ENCODE measurements at places on chromosomes 16 and 17. TPM values are rescaled to one million over a fixed set of nuclear protein-coding genes. Genes with fewer than 3 reads are reported as not detected.

TEKT1 gene
- total RNA-seq, result not detected

MKS1 gene
- 13.8 TPM for total RNA-seq

CDK10 gene
- 67.6 TPM for total RNA-seq

RAB26 gene
- 1.6 TPM for total RNA-seq

PDILT gene
- not detected for total RNA-seq

HBA2 gene
- total RNA-seq, result not detected

RCVRN gene
- not detected for total RNA-seq

- DNase-seq, result peak; percentile 23
Observed at GRCh38 chr16:7318686-7319085, 14.0 kb upstream of the RBFOX1 start.

DNA sequence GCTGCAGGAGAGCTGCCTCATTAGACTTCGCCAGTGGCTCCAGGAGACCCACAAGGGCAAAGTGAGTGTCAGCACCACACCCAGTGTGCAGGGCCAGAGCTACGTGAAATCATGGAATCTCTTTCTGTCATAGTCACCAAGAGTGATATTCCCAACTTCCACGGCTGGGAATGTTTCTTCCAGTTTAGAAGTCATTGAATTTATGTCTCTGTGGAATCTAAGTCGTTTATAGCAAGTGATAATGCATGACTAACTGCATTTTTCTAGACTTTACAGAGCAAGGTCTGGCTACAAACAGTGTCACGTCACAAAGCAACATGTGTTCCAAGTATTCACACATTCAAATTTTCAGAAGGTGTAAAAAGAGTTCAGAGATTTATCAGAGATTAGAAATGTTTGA, 55.5 kb downstream of the SEC14L1 start:
- DNase-seq, result no peak

DNA sequence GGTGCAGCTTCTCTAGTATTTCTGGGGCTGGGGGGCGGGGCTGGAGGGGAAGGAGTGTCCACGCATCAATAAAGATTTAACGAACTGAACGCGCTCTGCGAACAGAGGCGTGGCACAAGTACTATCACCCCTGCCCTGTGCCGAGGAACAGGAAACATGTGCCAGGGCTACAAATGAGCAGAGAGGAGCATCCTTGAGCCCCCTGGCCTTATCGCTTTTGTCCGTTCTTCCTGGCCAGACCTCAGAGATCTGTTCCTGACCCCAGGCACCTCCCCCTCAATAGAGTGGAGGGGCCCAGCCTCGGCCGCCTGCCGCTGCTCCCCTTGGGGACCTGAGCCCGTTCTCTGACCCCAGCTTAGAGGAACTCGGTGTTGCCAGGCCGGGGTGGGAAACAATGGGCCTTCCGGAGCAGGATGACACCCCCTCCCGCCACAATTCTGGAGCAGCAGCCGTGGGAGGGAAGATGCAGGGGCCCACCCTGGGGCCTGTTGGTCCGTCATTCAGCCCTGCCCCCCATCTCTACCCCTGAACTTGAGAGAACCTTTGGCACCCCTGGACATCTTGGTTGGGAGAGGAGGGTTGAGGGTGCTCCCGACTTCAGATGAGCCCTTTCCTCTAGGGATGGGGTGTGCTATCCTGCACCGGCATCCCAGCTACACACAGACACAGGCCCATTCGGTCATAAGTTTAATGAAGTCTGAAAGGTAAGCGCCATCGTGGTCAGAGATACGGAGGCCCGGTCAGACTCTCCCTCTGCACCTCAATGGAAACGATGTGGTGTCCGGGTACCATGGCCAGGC, 1.1 kb downstream of the NAA38 start:
- no peak for DNase-seq

GRCh38 chr17:60362329-60362728, 29.6 kb downstream of the USP32 start:
- no peak for DNase-seq

- DNase-seq, result no peak
Observed at GRCh38 chr17:42271006-42271778, 5.0 kb downstream of the STAT5B start.

- no peak for DNase-seq
Observed at GRCh38 chr16:1916640-1916990, 1.6 kb downstream of the HS3ST6 start.

DNA sequence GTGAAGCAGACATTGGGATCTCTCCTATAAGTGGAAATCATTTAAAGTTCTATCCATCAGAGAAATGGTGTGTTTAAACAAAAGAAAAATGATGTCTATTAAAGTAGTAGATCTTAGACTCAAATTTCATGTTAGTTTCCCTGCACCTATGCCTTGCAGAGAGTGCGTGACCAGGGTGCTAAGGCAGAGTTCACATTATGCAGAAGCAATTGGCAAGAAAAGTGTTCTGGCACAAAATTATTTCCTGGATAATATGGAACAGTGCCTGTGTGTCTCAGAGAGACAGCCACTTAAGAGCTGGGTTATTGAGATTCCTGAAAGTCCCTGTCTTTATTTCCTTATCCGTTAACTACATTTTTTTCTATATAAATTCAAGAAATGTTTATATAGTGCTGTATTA, 457.0 kb downstream of the CDH8 start:
- DNase-seq, result no peak

Data from LHCN-M2 (cell line).